ENCODE measurements at places on chromosomes 7 and 10.

DNA sequence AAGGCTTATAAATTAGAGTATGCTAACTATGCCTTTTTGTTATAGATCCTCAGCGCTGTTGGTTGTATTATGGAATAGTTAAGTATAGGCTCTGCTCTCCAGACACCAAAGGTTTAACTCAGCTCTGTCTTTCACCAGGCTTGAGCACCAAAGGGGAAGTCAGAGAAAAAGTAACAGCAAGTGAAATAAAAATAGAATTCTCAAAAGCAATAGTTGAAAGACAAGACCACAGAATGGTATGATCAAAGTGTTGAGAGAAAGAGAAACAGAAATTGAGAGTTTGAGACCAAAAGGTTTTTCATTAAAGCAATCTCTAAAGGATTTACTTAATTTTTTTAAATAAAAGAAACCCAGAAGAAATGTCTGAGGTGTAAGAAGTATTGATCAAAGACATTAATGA, 529.8 kb upstream of the C7orf33 start:
- no peak for DNase-seq

- no peak for DNase-seq
Measured at GRCh38 chr10:13684806-13685482, 98.2 kb downstream of the PRPF18 start.

GRCh38 chr10:7808686-7809267, 9.5 kb upstream of the TAF3 start:
- DNase-seq: no peak

- peak; percentile 75 for DNase-seq
Measured at GRCh38 chr10:110009736-110010475, 2.1 kb downstream of the ADD3 start.

- no peak for DNase-seq
Measured at GRCh38 chr7:27211764-27212204, 11.9 kb upstream of the HOXA13 start.

GRCh38 chr10:109968953-109969759, 38.6 kb upstream of the ADD3 start:
- no peak for DNase-seq

GRCh38 chr10:7952266-7952665, 102.2 kb upstream of the GATA3 start:
- no peak for DNase-seq

DNA sequence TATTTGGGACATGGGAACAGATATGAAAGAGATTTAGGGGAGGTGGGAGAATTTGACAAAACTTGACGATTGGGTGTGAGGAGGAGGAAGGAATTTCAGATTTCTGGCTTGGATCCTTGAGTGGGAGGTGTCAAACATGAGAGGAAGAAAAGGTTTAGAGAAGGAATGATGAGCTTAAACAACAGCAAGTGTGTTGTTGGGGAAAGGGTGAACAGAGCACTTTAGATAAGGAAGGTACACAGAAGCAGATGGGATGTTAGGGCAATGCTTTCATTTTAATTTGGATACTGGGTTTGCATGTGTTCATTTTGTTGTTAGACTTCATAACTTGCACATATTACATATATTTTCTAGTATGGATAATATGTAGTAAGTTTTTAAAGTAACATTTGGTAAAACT, 23.2 kb downstream of the REEP3 start:
- DNase-seq: no peak

GRCh38 chr7:80105701-80106408, 28.8 kb upstream of the GNAI1 start:
- no peak for DNase-seq

- DNase-seq: no peak
Measured at GRCh38 chr7:39054731-39055130, 77.0 kb downstream of the POU6F2 start.

DNA sequence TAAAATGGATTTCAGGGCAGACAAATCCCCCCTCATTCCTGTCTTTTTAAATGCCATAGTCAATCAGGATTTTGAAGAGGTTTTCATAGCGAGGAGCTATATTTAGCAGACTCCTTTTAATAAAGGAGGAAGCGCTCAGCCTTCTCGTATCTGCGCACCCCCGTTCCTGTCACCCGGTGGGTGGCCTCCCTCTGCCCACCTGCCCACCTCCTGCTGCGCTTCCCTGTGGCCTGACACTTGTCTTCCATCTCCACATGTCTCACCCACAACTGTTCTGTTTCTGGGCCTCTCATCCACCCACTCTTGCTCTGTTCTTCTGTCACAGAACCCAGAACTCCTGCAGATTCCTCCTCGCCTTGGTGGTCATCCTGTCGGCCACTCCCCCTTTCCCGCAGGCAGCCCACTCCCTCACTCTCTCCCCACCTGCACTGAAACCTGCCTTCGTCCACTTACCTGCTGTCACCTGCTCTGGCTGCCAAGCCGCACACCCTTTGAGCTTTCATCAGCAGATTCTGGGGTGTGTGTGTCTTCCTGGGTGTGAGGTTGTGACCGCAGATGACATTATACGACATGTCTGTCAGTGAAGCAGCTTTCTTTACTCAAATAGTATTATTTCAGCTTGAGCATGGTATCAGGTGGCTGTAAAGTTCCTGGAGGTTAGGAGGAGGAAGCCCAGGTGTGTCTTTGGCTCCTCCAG, 163.5 kb upstream of the AGK start:
- DNase-seq: no peak

DNA sequence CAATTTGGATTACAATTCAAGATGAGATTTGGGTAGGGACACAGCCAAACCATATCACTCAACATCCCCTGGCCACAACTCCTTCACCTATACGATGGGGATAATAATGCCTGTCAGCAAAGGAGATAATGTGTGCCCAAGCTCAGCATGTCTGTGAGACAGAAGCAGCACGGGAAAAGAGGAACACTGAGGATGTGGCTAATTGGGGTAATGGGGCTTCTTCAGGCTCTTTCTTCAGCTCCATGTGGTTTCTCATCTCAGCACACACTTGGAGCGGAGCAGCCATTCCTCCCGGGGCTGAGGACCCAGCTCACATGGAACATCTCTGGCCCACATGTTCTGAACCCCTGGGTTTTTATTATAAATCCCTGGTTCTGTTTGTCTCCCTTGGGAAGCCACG, 136.0 kb upstream of the NAMPT start:
- no peak for DNase-seq

GRCh38 chr7:111104710-111105109, 13.8 kb downstream of the LRRN3 start:
- no peak for DNase-seq

DNA sequence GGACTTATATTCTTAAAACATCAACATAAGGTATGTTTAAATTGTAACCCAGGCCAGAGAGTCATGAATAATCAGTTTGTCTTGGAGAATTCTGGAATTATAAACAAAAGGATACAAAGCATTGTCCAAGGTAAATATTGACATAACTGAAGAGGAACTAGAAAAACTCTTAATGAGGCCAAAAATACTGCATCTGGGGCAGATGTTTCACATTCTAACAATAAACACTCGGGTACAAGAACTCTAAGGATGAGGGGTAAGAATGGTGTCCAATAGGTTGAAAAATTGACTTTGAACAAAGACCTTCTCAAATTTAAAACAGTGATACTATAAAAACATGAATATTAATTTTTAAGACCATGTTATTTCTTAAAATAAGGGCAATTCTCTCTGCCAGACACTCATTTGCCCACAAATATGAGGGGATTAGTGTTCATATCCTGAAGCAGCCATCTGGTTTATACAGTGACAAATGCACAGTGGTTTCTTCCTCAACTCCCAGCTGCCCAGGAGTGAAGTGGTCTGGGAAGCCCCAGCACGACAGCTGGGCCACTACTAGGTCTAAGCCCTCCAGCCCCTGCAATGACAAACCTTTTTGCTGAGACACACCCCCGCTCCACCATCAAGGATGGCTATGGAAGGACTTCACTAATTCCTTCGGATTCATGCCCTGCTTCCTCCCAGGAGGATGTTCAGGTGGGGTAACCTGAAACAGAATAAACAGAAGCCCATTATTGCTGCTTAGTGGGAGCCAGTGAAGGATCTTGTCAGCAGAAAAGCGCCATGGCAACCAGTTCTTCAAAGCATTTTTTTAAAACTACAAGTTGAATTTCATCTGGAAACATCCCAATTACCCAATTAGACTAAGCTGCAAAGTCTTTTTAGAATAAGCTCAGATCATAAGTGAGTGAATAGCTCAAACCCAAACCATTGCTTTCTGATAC, 107.5 kb upstream of the ARID5B start:
- DNase-seq: no peak

DNA sequence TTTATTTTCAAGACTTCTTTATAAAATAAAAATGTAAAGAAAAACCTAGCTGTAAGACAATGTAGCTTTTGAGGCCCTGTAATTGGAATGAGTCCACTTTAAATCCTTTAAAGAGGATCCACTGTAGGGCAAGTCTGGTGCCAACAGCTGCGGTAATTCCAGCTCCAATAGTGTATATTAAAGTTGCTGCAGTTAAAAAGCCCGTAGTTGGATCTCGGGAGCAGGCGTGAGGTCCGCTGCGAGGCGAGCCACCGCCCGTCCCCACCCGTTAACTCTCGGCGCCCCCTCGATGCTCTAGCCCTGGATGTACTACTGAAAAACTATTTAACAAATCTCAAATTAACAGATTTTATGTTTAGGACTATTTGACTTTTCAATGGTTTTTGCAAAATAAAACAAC, 414.7 kb upstream of the SEMA3C start:
- no peak for DNase-seq

- DNase-seq: no peak
Measured at GRCh38 chr7:130409067-130409711, 28.9 kb downstream of the CPA1 start.

GRCh38 chr10:108409306-108409705, 1244.8 kb upstream of the SORCS1 start:
- DNase-seq: no peak

- no peak for DNase-seq
Measured at GRCh38 chr7:51213618-51214017, 103.0 kb downstream of the COBL start.

- no peak for DNase-seq
Measured at GRCh38 chr7:25383402-25383801, 155.1 kb upstream of the NPVF start.

DNA sequence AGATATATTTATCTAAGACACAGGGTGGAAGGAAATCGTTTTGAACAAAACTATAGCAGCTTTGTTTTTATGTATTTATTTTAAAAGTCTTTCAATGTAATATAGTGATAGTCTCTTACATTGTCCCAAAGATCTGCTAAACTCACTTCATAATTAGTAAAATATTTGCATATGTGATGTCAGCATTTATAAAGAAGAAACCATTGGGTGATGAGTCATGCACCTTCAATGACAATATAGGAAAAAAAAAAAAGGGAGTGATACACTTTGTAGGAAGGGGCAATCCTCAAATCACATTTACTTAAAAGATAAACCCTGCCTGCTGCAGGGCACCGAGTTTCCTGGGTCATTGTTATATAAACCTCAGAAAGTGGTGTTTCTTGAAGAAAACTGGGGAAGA, 112.4 kb upstream of the SEMA3C start:
- DNase-seq: no peak

- no peak for DNase-seq
Measured at GRCh38 chr10:120422457-120422856, 34.6 kb upstream of the PLPP4 start.

DNA sequence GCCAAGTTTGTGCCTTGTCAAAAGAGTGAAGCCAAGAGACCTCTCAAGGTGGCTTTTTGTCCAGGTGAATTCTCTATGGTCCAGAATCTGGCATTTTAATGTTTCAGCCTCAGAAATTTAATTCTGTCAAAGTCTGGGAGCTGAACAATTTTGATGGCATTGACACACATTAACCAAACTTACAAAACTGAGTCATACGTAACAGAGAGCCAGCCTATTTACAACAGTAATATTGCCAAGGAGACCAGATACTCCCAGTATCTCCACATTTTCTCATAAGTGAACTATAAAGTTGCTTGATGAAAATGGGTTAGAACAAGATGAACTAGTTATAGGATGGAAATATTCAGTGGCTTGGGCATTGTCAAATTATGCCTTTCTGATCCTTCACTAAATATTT, 43.8 kb downstream of the PDE6C start:
- no peak for DNase-seq

DNA sequence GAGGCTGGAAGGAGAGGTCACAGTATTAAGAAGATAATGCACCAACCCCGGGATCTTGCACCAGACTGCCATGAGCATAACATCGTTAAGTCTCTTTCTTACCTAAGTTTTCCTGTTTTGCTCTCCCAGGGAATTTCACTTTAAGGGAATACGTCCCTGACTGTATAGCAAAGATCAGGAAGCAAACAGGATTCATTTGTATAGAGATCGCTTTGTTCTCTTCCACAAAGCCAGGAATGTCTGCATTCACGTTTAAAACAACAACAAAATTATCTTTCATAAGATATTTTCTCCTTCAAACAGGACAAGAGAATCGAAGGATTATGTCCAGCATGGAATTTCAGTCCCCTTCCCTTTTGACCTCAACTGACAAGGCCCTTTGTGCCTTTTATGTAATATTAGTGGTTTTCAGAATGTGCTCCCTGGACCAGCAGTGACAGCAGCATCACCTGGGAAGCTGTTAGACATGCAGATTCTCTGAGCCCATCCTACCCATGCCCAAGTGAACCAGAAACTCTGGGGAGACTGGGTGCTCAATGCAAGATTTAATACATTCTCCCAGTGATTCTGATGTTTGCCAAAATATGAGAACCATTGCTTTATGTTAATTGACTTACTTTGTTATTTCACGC, 286.3 kb downstream of the FGFR2 start:
- DNase-seq: no peak

GRCh38 chr7:140222814-140223213, 46.0 kb upstream of the KDM7A start:
- no peak for DNase-seq

GRCh38 chr7:84069033-84069432, 125.6 kb downstream of the SEMA3A start:
- DNase-seq: no peak

DNA sequence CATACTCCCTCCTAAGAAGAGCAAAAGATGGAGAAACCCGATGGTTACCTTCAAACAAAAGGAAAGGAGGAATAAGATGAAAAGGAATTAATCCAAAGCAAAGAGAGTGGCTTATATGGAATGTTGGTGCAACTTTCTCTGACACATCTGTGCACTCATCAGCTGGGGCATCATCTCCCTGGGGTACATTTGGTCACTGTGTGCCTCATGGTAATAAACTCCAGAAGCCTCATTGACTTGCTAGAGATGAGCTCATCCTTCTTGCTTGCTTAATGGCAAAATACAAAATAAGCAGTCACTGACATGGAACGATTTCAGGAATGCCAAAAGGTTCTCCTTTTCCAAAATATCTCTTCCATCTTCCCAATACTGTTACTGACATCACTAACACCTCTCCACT, 22.5 kb downstream of the CAV1 start:
- DNase-seq: no peak

DNA sequence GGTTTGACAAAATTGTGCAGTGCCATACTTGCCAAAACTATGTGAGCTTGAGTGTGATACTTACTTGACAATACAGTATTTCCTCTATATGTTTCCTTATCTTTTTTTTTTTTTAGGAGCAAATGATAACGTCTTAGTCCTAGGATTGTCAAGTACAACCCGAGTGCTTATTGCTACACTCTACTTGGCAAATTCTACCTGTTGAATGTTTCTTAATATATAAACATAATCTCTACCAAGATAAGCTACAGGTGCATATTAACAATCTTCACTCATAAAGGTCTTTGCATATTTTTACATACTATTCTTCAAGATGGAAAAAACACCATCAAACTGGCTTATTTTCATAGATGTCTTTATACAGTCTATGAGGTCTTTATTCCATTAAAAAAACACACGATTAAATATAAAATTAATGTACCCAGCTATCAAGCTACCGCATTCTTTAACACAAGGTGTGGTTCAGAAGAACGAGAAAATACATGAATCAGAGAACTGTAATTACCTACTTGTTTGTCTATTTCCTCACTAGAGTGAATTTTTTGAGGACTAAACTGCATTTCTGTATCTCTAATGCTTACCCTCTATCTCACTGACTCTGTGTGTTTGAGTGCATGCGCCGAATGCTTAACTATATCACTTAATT, 76.1 kb upstream of the PDSS1 start:
- no peak for DNase-seq
